BJ (cell line): ENCODE measurements at places on chromosomes 16 and 17.

GRCh38 chr17:7027335-7027734 is 4.5 kb downstream of the BCL6B start:
- DNase-seq = no peak

GRCh38 chr16:89319886-89320781 is 102.6 kb downstream of the ZNF778 start:
- DNase-seq = no peak

- peak; percentile 52 for DNase-seq
Measured at GRCh38 chr16:66947302-66948065, 12.2 kb downstream of the CES2 start.

- no peak for DNase-seq
Measured at GRCh38 chr17:34776456-34777443, 184.5 kb downstream of the CCT6B start.

- DNase-seq = no peak
Measured at GRCh38 chr17:76382351-76382802, 2.0 kb upstream of the SPHK1 start.

GRCh38 chr16:56309008-56309407 is 116.3 kb downstream of the AMFR start:
- no peak for DNase-seq

DNA sequence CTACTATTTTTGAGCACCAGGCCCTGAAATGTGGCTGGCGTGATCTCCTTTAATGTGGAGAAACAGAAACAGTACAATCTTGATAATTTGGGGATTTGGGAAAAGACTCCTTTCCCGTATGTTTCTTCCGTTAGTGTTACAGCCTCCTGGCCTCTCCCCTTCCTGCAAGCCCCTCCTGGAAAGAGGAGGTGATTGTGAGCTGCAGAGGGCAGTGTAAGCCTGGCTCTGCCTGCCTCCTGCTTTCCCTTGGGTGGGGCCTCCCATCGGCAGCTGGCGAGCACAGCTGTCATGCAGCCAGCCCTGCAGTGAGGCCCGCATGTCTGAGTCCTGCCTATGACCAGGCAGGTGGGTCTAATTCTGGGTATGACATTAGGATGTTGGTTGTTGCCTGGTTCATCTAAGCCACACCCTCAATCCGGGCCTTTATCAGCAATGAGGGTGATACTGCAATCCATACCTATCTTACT is 48.7 kb upstream of the WSB1 start:
- no peak for DNase-seq

- no peak for DNase-seq
Measured at GRCh38 chr17:5587438-5588032, 3.2 kb upstream of the NLRP1 start.

- no peak for DNase-seq
Measured at GRCh38 chr16:11140466-11140865, 115.5 kb downstream of the SOCS1 start.

DNA sequence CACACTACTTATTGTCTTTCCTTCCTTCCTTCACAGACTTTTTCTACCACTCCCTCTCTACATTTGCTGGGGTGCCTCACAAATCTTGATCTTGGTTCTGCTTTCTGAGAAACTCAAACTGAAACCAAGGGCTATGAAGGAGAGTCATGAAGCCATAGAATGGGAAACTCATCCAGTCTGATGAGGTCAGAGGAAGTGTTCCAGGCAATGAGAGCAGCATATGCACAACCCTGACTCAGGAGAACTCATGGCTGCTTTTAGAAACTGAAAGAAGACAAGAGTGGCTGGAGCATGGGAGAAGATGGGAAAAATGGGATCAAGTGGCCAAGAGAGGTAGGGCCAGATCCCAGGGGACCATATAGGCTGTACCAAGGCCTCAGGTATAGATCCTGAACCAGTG is 130.0 kb upstream of the TOX3 start:
- no peak for DNase-seq

GRCh38 chr16:59046335-59046734 is 312.2 kb upstream of the GOT2 start:
- peak; percentile 80 for DNase-seq

DNA sequence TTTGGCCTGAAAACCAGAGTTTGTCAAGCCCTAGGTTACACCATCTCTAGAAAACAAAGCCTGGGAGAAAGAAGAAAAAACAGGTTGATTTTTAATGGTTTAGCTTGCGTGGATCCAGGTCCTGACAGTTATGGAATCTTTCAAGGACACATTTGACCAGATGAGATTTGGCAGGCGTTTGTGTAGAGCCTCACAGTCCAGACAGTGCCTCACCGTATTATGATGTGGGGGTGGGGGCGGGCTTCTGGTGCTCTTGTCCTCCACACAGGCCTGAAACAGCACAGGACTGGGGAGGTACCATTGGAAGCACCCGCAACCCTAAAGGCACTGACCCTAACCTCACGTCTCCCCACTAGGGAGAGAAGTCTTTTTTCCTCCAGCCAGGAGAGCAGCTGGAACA is 19.6 kb downstream of the MVP start:
- no peak for DNase-seq

DNA sequence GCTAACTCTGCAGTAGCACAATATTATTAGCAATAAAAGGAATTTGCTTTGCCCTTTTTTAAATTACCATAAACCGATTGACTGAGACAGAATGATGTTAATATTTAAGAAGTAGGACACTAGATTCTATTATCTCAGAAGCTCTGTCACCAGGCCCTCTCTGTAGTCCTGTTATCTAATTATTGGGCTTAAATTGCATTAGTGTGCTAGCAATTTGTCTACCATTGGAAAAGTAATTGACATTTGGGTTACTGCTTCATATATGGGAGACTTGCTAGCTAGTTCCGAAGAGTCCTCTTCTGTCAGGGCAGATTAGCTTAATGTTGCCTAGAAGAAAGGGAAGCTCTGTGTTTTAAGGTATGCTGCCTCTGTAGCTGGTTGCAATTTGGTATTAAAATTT is 1107.3 kb upstream of the EEF2KMT start:
- no peak for DNase-seq

GRCh38 chr17:41452281-41452680 is 11.5 kb upstream of the KRT38 start:
- DNase-seq = no peak

DNA sequence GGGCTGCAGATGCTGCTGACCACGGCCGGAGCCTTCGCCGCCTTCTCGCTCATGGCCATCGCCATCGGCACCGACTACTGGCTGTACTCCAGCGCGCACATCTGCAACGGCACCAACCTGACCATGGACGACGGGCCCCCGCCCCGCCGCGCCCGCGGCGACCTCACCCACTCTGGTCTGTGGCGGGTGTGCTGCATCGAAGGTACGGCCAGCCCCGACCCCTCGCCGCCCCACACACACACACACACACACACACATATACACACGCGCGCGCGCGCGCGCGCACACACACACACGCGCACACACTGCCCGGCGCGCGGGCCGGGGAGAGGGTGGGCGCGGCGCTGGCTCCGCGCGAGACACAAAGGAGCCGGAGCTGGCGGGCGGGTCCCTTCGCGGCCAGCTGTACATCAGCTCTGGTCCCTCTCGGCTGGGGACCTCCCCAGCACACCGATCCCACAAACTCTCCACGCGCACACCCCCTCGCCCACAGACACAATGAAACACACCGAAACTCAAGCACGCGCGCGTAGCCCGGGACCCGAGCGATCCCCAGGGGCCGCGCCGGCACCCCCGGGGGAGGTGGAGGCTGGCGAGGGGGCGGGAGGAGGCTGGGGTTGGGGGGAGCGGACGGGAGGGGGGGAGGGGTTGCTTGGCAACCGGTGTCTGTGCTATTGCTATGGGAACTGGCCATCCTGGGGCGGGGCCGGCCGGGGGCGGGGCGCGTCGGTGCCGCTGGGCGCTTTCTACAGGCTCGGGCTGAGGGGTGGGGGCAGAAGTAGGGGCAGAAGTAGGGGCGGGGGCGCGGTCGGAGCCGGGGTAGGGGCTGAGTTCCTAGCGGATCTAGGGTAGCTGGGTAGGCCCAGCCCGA is 658 bp downstream of the CACNG4 start:
- no peak for DNase-seq

- peak; percentile 81 for DNase-seq
Measured at GRCh38 chr17:68599091-68599490, 2.1 kb downstream of the FAM20A start.

DNA sequence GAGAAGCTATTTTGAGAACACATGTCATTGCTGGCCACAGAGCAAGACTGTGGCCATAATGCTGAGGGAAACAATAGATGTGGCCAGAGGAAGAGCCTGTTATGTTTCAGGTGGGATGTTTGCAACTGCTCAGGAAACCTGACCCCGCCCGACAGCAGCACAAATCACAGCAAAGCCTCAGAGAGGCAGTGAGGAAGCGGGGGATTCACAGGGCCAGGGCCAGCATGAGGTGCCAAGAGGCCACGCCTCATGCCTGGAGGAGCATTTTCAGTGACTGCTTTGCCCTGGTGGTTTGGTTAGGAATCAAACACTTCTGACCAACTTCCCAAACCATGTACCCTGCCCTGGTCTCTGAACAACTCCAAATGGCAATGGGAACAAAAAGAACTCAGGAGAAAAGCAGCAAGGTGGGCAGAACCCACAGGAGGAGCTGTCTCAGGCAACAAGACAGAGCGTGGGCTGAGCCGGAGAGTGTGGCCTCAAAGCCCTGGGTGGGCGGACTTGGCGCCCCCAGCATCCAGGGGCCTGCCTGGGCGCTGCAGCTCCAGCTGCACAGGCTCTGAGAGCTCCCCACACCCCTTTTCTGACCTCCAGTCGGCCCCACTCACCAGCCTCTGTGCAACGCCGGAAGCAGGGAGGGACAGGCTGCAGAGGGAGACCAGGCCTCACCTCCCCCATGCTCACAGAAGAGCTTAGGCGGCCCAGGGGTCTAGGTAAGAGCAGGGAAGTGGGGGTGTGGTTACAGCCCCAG is 20.6 kb downstream of the HIC1 start:
- DNase-seq = no peak

- DNase-seq = no peak
Measured at GRCh38 chr17:81068411-81069134, 33.6 kb downstream of the BAIAP2 start.

DNA sequence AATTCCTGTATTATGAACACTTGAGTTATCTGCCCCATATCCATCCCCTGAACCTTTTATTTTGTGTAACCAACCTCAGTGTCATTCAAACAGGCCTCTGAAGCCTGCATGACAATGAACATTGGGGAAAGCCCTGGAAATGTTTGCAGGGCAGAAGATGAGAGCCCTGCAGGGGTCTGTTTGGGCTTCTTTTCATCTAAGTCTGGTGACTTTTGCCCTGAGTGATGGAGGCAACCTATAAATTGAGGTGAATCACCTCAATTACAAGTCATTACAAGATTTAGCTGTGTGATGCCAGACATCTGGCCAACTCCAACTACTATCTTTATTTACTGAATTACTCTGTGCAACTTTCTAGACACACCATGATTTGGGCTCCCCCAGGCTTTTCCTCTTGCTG is 189.2 kb downstream of the MAF start:
- DNase-seq = no peak

DNA sequence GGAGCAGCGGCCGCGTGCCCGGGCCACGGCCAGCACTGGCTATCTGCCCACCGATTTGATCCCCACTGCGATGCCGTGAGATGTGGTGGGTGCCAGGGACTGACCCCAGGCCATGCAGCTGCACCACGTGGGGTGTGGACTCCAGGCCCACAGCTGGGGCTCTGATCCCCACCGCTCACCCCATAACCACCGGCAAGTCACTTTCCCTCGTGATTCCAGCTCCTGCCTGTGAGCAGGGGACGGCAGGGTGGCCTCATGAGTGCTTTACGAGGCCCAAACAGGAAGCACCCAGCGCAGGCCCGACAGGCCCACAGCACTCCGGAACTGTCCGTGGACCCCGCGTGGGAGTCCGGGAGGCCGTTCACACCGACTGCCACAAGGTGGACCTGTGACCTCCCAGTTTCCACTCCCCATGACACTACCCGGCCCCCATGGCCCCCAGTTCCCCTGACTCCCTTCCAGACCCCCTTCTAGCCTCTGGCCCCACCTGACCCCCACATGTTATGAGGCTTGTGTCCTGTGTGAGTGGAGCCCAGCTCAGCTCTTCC is 616 bp downstream of the PTX4 start:
- DNase-seq = no peak

- DNase-seq = no peak
Measured at GRCh38 chr16:71514476-71514875, 11.8 kb upstream of the CHST4 start.

DNA sequence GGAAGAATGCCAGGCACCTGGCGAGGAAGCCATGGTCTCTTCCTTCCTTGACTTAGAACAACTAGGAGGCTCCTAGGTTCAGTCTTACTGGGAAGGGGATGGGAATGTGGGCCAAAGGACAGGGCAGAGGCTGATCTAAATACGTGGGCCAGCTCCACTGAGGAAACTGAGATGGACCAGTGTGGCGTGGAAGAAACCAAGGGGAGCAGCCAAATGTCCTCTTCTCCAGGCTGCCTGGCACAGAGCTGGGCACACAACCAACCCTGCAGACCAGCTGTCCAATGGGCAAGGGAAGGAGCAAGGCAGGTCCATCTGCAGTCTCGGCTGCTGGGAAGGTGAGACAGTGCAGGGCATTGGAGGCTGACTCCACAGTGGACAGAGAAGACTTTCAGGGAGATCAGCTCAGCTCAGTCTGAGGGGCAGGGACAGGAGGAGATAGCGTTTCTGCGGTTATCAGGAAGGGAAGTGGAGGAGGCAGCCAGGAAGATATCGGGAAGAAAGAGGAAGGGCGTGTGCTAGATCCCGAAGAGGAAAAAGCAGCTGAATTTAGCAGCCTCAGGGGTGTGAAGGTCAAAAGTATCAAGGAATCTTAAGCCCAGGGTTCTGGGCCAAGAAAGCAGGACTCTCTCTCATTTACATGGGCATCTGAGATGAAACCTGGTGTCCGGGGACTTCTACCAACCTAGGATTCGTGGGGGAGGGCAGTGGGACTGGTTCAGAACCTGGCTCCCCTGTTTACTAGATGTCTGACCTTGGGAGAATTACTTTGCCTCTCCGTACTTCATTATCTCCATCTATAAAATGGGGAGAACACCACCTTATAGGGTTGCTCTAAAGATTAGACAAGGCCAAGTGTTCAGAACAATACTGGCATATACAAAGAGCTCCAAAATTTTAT is 1.8 kb downstream of the KIFC3 start:
- no peak for DNase-seq

DNA sequence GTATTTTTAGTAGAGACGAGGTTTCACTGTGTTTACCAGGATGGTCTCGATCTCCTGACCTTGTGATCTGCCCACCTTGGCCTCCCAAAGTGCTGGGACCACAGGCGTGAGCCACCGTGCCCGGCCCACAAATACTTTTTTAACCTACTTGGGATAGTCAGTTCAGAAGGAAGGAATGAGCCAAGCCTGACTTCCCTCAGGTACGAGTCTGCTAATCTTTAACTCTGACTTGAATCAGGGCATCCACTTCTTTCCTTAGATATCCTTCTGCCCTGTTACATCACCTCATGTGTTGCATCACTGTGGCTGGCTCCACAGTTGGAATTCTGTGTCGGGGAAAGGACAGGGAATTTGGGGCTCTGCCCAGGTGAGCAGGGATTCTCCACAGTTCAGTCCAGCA is 120.8 kb downstream of the MSI2 start:
- no peak for DNase-seq

- DNase-seq = no peak
Measured at GRCh38 chr16:80994451-80994850, 12.2 kb downstream of the CMC2 start.
